EL (cell line): ENCODE measurements at places on chromosomes 7 and 10.

DNA sequence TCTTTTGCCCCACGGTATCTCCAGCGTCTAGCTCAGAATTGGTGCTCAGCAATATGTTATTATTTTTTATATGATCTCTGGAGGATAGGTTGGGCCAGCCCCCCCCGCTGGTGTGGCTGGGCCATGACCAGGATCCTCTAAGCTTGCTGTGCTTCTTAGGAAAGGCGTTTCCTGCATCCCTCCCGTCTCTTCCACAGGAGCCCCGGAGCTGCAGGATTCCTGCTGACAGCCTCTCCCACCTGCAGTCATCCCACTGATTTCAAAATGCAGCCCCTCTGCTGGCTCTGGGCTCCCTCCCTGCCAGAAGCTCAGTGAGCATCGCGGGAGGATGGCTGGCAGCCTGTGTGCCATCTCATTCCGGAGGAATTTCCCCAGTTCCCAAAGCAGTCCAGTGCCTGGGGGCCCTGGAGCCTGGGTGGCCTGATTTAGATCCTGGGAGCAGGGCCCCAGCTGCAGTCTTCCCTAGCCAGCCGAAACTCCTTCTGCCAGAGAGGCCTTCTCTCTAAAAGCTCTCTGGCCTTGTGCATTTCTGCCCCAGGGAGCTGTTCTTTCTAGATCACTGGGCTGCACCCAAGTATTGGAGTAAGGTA, 21.8 kb upstream of the GOLGA7B start:
- DNase-seq: peak; percentile 75

GRCh38 chr7:102096706-102097427, 189.8 kb upstream of the SH2B2 start:
- DNase-seq: no peak

GRCh38 chr10:7243873-7244272, 167.0 kb downstream of the SFMBT2 start:
- no peak for DNase-seq

GRCh38 chr7:82615527-82615926, 171.9 kb upstream of the CACNA2D1 start:
- DNase-seq: no peak

- DNase-seq: no peak
Observed at GRCh38 chr7:151235091-151235787, 3.0 kb downstream of the CHPF2 start.
